ENCODE measurements at places on chromosomes 2 and 18.
A peak's percentile ranks its signal among the peaks of the same experiment; 100 is the strongest.

- DNase-seq = no peak
These were observed 72.7 kb upstream of the MGAT5 start for GRCh38 chr2:134181219-134181618.

- no peak for DNase-seq
These were observed 877.6 kb downstream of the SLC4A3 start for GRCh38 chr2:220504938-220505503.

DNA sequence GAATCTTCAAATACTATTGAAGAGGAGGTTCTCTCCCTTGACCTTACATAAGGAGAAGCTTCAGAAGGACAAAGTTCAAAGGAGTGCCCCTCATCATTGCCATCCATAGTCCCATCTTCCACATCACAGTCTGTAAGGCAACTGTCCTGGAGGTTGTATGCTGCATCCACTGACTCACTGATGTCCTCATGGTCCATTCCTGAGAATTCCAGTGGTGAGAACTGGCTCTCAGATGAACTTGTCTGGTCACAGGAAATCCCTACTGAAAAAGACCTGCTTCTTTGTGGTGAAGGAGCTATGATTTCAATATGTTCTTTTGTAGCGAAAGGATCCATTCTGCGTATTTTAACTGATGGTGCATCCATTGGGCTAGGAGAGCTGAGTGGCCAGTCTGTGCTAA lies 52.2 kb downstream of the EIF2AK3 start:
- DNase-seq = no peak

GRCh38 chr2:32902174-32902573 lies 44.6 kb upstream of the LTBP1 start:
- DNase-seq = no peak

DNA sequence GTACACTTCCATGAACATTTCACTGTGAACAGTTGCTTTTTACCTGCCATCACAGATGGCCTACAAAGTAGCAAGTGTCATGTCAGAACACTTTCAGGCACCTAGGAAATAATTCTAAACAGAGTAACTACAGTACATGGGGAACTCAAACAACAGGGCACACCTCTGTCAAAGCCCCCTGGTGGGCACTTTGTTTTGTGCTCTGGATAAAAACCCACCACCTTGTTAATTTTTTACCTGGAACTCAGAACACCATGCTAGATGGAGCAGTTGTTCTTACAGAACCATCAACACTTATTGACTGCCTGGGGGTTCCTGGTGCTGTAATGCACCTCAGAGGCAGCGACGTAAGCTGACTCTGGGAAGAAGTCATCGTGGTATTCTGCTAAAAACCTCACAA lies 2.3 kb downstream of the MSL3B start:
- no peak for DNase-seq

GRCh38 chr18:23825978-23826405 lies 136.7 kb downstream of the LAMA3 start:
- DNase-seq = peak; percentile 42

DNA sequence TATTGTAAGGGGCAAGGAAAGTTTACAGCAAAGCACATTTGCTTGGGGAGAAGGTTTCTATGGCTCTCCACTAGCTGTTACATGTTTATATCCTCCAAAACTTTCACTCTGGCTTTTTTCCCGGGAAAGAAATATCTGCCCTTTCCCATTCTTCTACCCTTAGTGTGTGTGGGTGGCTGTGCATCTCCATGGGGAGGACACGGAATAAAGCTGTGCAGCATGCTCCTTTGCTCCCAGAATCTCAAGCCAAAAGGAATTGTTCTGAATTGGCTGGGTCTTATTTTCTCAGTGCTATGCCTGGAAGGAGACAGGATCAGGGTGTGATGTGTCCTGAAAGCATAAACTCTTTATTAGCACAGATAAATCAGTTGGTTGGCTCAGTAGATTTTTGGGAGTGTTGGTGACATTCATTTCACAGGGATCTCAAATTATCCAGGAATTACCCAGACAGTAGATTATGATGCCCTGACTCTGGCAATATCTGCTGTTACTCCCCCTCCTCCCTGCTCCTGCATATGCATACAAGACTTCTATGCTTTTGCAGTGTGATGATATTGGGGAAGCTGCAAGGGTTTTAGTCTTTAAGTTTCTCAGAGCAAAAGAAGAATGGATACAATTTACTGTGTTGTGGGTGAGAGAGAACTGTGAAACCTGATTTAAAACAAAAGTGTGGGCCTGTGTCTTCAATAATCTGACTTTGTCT lies 63.1 kb downstream of the PARD3B start:
- no peak for DNase-seq

- DNase-seq = peak; percentile 41
These were observed 64.2 kb downstream of the SCG2 start for GRCh38 chr2:223537651-223538601.

GRCh38 chr2:162915858-162916257 lies 77.3 kb upstream of the KCNH7 start:
- no peak for DNase-seq

DNA sequence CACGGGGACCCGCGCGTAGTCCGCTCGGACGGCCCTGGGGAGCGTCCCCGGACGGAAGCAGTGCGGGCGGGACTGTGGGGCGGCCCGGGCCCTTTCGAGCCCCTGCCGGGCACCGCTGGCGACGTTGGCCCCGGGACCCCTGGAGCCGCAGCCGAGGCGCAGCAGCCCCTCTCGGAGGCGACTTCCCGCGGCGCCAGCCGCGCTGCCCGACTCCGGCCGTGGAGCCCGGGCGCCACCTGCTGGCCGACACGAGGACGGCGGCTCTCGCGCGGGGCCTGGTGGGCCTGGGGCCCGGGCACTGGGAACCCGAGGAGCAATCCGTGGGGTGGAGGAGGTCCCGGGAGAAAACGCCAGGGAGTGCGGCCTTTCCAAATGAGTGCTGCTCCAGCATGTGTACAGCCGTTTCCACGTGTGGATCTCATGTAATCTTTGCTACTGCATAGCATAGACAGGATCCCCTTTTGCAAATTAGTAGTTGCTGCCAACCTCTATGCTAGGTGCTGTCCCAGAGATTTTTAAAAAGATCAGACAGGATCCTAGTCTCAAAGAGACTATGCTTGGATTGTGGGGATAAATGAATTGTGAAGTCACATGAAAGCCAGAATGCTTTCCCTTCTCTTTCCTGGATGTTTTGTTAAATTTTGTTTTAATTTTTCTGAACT lies 4.0 kb downstream of the ID2 start:
- DNase-seq = peak; percentile 90

GRCh38 chr2:176188774-176189680 lies 559 bp downstream of the HOXD1 start:
- peak; percentile 54 for DNase-seq

DNA sequence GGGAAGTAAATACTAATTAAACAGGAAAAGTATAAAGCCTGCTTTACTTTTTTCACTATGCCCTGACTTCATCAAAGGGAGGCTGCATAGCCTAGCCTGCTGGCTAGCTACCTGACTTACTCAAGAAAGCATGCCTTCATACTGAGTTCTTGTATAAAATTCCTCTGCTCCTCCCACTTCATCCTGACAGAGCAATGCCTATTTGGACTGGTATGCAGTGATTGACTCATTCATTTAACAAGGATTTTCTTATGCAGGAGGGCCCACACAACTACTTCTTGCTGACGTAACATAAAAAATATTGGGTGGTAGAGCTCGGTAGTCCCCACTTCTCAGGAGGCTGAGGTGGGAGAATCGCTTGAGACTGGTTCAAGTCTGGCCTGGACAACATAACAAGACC lies 70.5 kb downstream of the PRPF40A start:
- DNase-seq = peak; percentile 24

DNA sequence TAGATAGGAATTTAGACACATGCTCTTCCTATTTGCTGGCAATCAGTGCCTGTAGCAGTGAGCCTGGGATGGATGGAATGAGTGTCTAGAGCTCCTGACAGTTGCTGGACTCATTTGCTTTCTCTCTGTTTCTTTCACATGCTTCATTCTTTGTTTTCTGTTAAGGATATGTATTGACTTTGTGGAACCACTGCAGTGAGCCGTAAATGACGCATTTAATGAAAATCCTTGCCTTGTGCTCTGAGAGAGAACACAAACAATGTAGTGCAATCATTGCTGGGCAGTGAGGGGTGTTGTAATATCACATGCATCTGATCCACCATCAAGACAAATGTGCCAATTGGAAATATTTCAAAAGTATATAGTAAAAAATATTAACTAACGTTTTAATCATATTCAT lies 25.2 kb upstream of the CDH20 start:
- peak; percentile 47 for DNase-seq

- DNase-seq = peak; percentile 53
These were observed 19.1 kb upstream of the GCFC2 start for GRCh38 chr2:75729861-75730260.

GRCh38 chr2:34949316-34949715 lies 1350.2 kb upstream of the FAM98A start:
- no peak for DNase-seq

DNA sequence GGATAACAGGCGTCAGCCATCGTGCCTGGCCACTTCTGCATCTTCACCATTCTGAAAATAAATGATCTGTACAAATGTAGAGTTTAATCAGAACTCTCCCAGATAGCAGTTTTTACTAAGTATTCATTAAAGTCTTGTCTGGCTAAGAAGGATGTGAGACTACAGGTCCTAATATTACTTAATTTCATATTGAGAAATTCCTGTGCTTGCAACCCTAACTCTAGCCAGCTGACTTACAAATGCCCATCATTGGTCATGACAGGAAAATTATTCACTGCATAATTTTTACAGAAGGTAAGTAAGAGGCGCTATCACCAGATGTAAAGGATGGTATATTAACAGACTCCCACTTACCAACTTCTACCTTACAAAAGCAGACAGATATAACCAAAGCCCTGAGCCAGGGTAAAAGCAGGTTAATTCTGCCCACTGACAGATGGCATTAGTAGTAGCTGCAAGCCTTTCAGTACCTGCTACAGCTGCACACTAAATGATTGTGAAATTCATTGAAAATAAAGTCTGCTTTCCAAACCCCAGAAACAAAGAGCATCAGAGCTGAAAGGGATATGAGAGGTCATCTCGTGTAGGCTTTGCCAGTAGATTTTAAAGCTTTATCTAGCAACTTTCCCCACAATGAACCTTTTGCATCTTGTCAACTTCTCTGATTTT lies 271.3 kb upstream of the STON1 start:
- DNase-seq = no peak

DNA sequence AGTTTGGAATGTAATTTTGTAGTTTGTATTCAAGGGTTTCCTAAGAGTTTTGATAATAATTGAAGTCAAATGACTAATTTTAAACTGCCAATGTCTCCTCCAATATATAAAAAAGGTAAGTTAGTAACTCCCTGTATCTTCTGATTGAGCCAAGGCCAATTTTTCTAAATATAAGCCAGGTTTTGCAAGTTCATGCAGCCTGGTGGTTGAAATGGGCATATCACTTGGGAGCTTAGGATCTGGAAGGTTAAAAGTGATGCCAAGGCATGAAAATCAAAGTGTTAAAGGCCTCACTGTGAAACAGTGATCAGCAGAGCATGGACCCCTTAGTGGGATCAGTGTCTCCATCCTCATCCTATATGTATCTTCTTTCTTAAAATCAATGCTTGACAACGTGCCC lies 60.5 kb downstream of the MERTK start:
- no peak for DNase-seq

- DNase-seq = no peak
These were observed 103.5 kb upstream of the NOSTRIN start for GRCh38 chr2:168698969-168699368.

DNA sequence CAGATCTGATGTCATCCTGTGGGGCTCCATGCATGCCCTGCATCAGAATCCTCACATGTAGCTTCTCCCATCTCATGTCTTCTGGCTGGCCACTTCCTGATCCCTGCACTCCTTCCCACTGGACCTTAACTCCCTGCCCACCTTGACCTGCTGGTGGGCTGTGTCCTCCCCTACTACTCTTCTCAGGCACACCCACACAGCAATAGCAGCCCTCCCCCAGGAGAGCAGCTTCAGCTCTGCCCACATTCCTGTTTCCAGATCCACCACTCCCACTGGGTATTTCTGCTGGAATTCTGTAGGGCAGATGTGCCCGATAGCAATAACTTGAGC lies 137.0 kb upstream of the HS6ST1 start:
- DNase-seq = no peak

GRCh38 chr2:62382757-62383156 lies 123.2 kb downstream of the TMEM17 start:
- no peak for DNase-seq

GRCh38 chr18:78980279-78980771 lies 707 bp downstream of the SALL3 start:
- DNase-seq = peak; percentile 47

DNA sequence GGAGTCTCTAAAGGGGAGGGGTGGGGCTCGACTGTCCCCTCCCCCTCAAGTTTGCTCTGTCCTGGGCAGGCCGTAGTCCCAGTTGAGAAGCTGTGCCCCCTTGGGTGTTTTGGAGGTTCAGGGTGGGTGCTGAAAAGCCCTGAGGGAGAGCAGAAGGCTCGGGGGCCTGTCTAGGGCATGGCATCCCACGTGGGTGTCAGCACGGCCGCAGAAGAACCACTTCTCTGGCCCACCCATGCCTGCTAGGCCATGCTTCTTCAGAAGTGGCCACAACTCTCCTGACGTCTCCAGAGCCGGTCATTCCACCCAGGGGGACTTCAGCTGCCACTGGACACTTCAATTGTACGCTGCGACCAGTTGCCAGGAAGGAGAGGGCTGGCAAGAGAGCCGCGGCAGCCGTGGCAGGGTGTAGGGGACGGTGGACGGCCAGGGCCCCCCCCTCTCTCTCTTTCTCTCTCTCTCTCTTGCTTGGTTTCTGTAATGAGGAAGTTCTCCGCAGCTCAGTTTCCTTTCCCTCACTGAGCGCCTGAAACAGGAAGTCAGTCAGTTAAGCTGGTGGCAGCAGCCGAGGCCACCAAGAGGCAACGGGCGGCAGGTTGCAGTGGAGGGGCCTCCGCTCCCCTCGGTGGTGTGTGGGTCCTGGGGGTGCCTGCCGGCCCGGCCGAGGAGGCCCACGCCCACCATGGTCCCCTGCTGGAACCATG lies at the start of gene INPP5D:
INPP5D (plus strand) TSS at position 546 of the 704 bp plus-strand sequence; CDS start at position 683, 137 bp downstream.
- no peak for DNase-seq

GRCh38 chr18:50162486-50163304 lies 32.3 kb downstream of the MYO5B start:
- peak; percentile 21 for DNase-seq

- peak; percentile 95 for DNase-seq
These were observed at the start of gene INPP4A for GRCh38 chr2:98444436-98445176. Gene INPP4A, plus strand, starts transcription at chr2:98444858. Its CDS starts 75,191 bp downstream, at chr2:98520049.

GRCh38 chr2:59578349-59578748 lies 975.1 kb downstream of the BCL11A start:
- DNase-seq = no peak

GRCh38 chr2:171741189-171741588 lies 53.9 kb downstream of the DYNC1I2 start:
- no peak for DNase-seq

DNA sequence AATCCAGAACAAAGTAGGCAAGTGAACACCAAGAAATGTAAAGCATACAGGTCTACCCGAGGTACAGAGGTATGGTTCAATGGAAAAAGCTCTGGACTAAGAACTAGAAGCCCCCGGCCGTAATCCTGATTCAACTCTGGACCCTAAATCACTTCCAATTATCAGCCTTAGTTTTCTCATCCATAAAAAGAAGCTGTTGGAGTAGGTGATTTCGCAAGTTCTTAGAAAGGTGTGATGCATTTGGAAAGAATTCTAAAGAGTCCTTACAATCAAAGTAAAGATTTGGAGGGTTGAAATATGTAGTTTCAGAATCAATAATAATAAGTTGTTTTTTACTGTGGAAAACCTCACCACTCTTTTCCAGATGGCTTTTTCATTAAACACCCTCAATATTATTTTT lies 622.1 kb upstream of the ID2 start:
- no peak for DNase-seq

All from eye (tissue), 1 donor.